ENCODE measurements at places on chromosomes 4 and X.

DNA sequence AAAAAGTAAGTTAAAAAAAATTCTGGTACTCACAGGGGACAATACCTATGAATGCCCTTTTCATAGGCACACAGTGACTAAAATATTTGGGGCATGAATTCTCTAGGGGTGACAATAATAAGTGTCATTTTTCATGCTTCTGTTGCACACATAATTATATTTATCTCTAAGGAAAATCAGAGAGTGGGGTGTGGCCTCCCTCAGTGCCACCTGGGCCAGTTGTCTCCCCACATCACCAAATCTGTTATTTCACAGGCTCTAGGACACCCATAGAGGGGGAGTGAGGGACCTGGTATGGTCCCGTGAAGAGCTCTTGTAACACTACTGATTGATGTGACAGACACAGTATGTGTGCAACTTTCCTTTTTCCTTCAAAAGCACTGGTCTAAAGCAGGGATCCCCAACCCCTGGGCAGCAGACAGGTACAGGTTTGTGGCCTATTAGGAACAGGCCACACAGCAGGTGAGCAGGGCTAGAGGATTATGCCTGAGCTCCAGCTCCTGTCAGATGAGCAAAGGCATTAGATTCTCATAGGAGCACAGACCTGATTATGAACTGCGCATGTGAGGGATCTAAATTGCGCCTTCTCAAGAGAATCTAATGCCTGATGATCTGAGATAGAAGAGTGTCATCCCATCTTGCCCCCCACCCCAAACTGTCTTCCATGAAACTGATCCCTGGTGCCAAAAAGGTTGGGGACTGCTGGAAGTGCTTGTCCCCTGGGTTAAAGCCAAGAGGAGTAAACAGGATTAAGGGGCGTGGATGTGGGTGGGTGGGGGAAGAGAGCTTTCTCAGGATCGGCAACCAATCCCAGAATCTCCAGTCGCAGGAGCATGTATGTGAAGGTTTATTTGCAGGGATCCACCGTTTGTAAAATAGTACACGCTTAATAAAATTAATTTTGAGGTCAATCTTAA is 856 bp downstream of the SLC9B1 start:
- DNase-seq: no peak

- DNase-seq: no peak
Observed at GRCh38 chr4:164803702-164804101, 49.8 kb downstream of the SMIM31 start.

GRCh38 chr4:18953613-18954012 is 932.1 kb upstream of the LCORL start:
- DNase-seq: no peak

DNA sequence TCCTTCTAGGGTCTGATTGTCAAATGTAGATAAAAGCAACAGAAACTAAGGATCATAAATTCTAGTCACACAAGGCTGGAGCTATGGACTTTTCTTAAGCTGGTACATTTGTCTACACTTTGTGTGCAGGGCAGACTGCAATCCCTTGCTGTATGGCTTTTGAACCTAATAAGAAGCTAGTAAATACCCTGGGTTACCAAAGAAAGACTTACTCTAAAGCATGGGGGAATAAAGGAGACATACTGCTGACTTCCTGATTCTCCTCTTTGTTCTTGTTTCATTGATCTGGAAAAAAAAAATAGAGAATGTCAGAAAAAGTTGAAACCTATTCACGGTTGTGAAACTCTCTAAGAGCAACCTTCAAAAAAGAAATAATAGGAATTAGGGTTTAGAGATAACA is 216.6 kb upstream of the TLL1 start:
- no peak for DNase-seq

DNA sequence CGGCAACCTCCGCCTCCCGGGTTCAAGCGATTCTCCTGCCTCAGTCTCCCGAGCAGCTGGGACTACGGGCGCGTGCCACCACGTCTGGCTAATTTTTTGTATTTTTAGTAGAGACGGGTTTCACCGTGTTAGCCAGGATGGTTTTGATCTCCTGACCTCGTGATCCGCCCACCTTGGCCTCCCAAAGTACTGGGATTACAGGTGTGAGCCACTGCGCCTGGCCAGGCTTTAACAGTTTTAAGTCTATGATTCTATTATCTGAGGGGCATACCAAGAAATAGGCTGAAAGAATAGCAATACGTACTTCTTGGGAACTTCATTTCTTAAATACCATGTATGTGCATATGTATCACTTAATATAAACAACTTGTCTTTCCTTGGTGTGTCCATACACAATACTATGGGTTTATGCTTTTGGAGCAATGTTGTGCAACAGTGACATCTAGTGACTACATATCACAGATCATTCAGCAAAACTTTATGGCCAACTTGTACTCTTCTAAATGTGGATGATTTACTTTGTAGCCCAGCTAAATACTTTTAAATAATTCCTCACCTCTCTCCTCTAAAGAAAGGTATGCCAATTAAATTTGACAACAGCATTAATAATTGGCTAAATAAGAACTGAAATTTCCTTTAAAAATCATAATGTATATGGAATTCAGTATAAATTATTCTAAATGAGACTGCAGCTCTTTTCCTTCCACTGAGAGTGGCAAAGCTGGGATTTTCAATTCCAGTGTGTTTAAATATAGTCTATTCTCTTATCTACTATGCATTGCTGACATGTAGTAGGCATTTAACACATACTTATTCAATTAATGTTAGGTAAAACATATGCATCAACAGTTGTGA is 10.4 kb downstream of the SLC9B1 start:
- DNase-seq: peak; percentile 31

- no peak for DNase-seq
Observed at GRCh38 chr4:152594978-152595925, 59.4 kb upstream of the FBXW7 start.
